ENCODE measurements at places on chromosomes 2 and 18.

GRCh38 chr2:48249025-48249424 lies 280.9 kb upstream of the STON1 start:
- no peak for DNase-seq

GRCh38 chr2:226407135-226407534 lies 392.5 kb downstream of the IRS1 start:
- DNase-seq: no peak

DNA sequence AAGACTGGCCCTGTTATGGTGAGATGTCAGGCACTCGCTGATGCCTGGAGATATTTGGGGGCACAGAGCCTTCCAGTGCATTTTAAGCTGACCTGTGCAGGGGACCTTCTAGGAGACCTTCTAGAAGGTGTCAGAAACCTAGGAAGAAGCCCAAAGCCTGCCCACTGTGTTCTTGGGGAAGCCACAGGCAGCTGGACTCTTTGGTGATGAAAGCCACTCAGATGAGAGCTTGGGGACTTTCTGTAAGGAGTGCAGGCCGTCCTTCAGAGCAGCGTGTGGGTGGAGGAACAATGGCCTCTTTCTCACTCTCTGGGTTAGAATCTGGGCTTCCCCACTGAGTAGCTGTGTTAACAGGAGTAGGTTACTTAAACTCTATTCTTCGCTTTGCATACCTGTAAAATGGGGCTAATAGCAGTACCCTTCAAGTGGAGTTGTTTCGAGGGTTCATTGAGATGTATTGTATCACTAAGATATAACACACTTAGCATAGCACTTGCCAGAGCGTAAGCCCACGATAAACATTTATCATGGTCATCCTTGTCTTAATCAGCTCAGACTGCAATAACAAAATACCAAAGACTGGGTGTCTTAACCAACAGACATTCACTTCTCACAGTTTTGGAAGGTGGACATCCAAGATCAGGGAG lies 322.3 kb upstream of the EPAS1 start:
- DNase-seq: peak; percentile 89

DNA sequence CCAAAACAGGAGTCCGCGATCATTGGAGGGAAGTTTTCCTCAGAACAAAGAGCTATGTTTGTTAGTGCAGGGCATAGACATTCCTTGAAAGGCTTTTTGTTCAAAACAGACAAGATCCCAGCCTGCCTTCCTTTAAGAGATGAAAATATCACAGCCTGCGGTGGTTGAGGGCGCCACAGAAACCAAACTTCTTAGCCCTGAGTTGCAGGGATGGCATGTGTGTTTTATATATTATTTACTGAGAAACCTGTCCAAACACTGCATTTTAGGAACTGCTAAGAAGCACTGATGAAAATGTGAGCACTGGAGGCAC lies 57.5 kb upstream of the TMEM178A start:
- no peak for DNase-seq

GRCh38 chr2:26562811-26563645 lies 78.1 kb downstream of the CIB4 start:
- no peak for DNase-seq

DNA sequence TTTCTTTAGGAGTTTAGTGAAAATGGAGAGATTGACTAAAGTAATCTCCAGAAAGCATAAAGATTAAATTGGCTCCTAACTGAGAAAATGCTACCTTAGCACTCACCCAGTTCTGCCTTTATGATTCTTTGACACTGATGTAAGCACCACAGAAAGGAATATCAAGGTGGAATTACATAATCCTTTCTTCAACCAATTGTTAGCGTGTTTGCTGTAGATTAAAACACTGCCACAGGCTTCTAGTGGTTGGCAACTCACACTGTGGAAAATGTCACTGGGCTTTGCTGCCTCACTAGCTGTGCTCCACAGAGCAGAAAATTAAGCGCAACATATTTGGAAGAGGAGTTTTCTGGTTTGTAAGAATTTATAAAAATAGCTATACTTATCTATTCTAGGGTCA lies 104.1 kb downstream of the DLGAP1 start:
- no peak for DNase-seq

GRCh38 chr2:241532168-241532567 lies 23.8 kb upstream of the STK25 start:
- DNase-seq: no peak

- DNase-seq: no peak
Observed at GRCh38 chr2:30139131-30139870, 7.5 kb upstream of the YPEL5 start.

- DNase-seq: no peak
Observed at GRCh38 chr2:43462866-43463641, 132.8 kb downstream of the THADA start.

DNA sequence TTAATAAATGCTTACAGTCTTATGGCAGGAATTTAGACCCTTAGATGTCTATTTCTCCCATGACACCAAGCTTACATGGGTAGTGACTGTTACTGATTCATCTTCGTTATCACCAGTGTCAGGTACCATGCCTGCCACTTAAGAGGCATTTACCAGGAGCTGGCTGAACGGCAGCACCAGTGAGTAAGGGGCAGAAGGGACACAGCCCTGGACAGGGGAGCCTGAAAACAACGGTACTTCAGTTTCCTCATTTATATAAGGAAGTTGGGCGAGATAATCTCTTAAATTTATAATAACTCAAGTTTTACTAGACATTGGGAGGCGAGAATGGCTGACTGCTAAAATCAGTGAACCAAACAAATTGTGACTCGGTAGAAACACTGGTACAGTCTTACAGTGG lies 1.2 kb downstream of the COA5 start:
- no peak for DNase-seq

- DNase-seq: no peak
Observed at GRCh38 chr2:21011453-21011852, 32.4 kb downstream of the APOB start.

DNA sequence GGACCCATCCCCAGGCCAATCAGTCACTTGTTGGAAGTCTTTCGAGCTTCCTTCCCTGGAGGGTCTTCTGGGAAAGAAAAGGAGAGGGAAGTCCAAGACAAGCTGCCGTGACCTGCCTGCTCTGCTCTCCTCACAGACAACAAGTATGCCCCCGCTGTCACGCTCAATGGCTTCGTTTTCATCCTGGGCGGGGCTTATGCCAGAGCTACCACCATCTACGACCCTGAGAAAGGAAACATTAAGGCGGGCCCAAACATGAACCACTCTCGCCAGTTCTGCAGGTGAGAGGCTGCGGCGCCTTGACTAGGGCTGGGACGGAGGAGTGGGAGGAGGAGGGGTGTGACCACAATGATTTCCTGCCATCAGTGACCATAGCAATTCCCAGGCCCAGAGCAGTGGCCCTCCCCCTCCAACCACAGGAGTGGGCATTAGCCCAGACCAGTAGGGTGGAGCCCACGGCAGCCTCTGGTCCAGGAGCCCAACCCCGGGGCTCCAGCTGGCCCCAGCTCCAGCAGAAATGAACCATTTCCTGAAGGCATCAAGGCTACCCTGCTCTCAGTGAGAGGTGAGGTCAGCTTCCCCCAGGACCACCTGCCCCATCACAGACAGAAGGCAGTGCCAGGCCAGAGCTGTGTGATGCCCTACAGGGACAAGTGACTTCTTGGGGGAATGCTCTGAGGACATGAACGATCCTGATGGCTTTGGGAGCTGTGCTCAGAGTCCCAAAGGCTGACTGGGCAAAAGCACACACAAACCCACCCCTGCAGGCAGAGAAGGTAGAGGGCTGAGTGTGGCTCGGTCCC lies 223.1 kb downstream of the ATAD2B start:
- no peak for DNase-seq

DNA sequence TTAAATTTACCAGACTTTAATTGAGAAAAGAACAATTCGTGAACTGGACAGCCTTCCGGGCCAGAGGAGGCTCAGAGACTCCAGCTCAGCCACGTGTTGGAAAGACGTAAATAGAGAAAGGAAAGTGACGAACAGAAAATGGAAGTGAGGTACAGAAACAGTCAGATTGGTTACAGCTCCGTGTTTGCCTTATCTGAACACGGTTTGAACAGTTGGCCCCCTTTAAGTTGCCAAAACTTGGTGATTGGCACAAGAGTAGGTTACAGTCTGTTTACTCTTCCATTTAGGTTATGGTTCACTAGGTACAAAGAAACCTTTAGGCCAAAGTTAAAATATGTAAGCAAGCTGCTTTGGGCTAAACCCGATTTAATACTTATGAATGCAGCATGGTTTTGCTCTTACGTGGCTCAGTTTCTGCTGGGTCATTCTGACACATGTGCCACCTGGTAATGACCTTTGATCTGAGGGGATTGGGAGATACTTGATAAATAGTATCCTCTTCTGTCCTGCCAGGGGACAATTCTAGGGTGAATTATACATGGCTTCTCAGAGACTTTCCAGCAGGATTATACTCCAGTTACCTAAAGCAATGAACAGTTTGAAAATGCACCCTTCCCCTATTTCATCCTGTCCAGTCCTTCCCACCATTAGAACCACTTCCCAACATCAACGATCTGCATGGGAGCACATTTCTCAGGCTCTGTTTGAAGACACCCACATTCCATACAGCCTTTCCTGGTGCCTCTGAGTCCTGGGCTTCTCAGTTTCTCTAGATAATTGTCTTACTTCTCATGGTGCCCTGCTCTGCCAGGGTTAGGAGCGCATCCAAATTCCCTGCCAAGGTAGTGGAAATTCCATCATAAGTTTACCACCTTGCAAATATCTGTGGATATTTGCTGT lies 65.1 kb upstream of the TGIF1 start:
- DNase-seq: no peak

DNA sequence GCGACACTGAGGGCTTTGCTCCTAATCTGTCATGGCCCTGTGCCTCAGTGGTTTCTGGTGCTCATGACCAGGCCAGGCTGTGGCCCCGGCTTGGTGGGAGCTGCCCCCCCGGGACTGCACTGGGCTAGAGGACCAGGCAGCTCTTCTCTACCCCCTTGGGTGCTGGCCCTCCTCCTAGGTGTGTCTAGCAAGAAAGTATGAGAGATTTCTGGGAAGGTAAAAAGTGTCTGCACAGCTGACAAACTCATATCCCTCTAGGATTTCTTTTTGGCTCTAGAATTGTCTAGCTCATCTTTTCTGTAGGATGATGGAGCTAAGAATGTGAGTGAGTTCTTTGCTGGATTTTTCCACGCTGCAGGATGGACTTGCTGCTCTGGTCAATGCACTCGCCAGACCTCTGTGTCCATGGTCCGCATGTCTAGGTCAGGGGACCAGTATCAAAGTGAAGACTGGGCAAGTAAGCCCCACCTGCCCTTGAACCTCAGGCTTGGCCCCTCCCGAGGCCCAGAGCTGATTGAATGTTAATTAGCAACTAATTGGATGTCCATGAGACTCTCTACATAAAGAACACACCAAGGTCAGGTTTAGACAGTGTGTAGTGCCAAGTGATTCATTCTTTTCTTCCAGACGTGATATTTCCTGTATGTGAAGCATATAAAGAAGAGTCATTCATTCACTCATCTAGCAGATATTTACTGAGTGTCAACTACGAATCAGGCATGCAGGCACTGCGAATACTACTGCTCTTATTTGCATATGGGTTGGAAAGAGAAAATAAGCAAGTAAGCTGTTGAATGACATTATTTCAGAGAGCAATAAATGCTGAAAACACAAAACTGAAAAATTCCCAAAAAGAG lies 15.6 kb upstream of the PSD4 start:
- no peak for DNase-seq

GRCh38 chr2:177998006-177998405 lies 74.6 kb downstream of the PDE11A start:
- DNase-seq: no peak

- DNase-seq: no peak
Observed at GRCh38 chr2:162435676-162436075, 91.7 kb downstream of the GCA start.
